ENCODE measurements at places on chromosomes 1 and 21. TPM values are rescaled to one million over a fixed set of nuclear protein-coding genes. Genes with fewer than 3 reads are reported as not detected.

The STRIP1 gene
- 38.0 TPM for polyA plus RNA-seq

The PEX14 gene
- 22.9 TPM for polyA plus RNA-seq

The MPL gene
- polyA plus RNA-seq: 0.54 TPM

The EBNA1BP2 gene
- 73.7 TPM for polyA plus RNA-seq

The PCP4 gene
- polyA plus RNA-seq: 6.0 TPM

The WNT2B gene
- polyA plus RNA-seq: 3.7 TPM

The KRTAP19-3 gene
- not detected for polyA plus RNA-seq

The EXTL1 gene
- 1.6 TPM for polyA plus RNA-seq

The VWA5B1 gene
- 1.1 TPM for polyA plus RNA-seq

The RORC gene
- not detected for polyA plus RNA-seq

GRCh38 chr21:45158491-45159423 lies 84.4 kb downstream of the ADARB1 start:
- no peak for DNase-seq

DNA sequence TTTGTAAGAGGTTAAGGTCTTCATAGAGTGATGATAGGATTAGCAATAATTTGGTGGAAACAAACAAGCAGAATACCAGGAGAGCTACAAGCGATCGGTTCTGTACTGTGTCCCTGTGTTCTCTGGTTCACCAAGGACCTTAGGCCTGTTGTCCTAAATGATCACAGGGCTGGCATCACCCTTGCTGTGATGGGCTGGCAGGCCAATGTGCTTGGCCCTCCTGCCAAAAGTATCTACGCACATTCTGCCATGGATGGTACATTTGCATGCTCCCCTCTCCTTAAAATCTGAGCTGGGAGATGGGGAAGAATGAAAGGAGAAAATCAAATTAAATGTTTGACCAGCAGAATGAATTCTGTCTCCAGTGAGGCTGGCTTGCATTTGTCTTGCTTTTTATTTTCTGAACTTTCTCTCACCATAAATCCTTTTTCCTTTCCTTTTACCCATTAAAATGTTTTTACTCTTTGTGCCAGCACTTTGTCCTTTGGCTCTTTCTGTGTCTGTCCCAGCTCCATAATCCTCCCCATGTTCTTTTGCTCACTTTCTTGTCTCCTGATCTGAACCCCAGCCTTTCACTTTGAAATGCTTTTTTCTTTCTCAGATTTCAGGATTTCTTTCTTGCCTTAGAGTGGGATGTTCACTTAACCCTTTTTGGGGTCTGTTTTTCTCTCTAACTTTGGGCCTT lies 51.7 kb downstream of the PBX1 start:
- no peak for DNase-seq

GRCh38 chr1:22872981-22873664 lies 99.5 kb downstream of the LACTBL1 start:
- DNase-seq: no peak

GRCh38 chr1:170414989-170415709 lies 116.8 kb upstream of the GORAB start:
- peak; percentile 5 for DNase-seq

GRCh38 chr1:78715181-78715661 lies 65.6 kb downstream of the IFI44 start:
- DNase-seq: no peak

DNA sequence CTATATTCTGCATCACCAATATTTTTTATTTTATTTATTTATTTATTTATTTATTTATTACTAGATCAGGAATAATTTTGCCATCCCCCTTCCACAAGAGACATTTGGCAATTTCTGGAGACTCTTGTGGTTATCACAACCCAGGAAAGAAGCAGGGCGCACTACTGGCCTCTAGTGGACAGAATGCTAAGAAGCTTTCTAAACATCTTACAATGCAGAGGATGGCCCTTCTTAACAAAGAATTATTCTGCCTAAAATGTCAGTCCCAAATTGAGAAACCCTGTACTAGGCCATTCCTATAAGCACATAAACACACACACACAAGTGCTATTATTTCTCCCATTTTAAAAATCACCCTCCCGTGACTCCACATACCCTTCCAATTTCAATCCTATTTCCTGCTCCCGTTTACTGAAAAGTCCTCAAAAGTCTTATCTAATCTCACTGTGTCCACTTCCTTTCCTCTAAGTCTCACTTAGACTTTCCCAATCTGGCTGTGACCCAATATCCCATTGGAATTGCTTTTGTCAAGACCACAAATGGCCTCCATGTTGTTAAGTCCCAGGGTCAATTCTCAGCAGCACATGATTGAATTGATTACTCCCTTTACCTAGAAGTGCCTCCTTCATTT lies 43.7 kb upstream of the RNF11 start:
- DNase-seq: peak; percentile 83

DNA sequence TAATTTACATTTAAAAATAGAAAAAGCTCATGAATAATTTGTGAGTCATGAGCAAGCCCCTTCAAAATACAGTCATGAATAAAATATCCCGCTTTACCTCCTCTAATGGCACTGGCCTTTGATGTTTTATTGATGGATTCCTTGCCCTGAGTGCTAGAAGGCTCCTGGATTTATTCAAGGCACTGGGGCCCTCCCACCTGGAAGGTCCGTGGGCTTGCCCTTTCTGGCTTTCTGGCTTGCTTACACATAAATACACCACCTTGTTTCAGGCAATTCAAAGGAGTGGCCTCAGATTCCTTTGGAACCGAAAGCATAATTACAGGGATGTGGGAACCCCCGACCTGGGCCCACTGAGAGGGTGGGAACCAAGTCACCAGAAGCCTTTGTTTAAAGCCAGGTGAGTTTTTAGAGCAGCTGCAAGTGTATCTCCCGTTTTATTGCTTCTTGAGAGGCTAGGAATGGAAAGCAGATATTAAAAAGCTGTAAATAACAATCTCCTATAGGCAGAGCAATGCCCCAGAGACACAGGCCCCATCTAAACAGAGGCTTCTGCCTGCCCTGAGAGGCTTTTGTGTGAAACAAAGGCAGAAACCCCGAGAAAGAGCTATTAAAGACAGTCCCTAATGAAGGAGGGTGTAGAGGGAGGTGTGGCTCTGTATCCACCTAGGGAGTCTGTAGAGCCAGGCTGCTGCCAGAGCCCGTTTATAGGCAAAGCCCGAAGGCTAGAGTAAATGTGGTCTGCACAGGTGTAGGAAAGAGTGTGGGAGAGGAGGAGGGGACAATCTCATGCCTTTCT lies 126.4 kb downstream of the FAM78B start:
- no peak for DNase-seq

- no peak for DNase-seq
Observed at GRCh38 chr1:197633447-197634078, 141.7 kb downstream of the DENND1B start.

- DNase-seq: no peak
Observed at GRCh38 chr1:84724128-84724860, 34.0 kb upstream of the SSX2IP start.

GRCh38 chr1:204493145-204493983 lies 1.2 kb downstream of the PIK3C2B start:
- peak; percentile 75 for DNase-seq

DNA sequence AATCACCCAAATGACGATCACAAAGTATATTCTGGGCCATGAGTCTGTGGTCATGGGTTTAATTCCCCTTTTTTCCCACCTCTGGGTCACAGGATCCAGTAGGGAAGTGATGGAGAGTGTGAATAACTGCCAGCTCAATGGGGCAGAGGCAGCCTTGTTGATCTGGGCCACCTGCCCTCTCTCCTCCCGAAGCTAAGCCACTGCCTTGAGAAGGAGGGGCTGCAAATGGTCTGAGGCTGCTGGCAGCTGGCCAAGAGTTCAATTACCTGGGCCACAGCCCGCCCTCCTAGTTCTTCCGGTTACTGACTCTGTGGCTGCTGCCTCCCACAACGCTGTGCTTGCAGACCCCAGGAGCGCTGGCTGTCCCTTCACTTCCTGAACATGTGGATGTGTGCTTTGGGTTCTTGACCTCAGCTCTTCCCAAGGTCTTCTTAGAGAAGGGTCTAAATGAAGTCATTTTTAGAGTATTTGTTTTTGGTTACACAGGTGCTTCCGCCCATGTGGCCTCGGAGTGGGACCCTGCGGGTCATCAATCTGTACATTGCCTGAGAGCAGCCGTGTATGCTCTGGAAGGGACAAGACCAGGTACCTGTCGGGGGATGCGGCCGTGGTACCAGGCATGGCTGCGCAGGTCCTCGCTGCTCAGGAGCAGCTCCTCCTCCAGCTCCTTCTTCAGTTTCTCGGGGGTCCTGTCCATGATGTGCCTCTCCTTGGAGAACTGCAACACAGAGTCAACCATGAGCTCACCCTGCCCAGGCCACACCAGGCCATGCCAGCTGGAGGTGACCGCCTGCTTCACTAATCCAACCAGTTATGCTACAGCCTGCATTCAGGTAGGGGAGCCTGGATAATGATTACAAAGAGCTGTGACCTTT lies 89.7 kb downstream of the BCAR3 start:
- peak; percentile 90 for DNase-seq

DNA sequence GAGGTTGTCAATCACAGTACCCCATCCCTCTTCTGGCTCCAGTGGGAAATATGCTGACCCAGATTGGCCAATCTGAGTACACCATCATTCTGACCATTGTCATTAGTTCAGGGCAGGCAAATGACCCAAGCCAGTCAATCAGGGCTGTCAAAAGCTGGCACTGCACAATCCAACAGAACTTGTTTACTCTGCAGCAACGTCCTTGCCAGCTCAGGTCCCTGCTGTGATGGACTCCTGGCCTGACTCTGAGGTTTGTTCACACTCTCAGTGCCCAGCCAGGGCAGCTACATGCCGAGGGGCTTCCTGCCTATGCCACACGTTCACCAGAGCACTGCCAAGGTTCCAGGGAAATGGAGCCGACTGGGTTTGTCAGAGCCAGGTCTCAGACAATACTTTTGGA lies 14.7 kb upstream of the OVAAL start:
- DNase-seq: no peak

DNA sequence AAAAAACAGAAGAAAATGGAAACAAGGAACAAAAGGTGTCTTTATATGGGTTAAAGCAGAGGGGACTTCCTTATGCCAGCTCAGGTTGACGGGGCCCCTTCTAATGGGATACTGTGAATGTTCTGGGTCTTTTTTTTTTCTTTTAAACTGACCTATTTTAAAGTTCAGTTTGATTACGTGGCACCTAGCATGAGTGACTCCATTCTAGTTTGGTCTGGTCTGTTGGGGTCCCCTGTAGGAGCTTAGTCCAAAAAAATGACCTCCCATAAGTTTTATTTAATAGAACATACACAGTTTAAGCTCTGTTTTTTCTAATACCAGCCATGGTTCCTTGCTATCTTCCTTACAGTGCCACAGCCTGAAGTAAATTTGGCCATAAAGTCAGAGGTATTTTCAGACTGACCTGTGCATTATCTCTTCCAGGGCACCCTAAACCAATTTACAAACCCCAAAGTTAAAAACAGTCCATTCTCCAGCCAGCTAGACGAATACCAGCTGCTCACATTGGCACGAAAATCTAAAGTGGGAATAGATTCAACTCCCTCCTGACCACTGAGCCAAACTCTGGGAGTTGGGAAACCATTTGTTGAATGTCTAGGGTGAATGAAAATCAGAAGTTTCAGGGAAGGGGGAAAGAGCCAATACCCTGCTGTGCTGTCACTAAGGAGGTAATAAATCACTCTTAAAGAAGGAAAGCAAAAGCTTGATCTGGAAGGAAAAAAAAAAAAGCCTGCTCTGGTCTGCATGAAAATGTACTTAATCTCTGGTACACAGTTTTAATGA lies 42.4 kb downstream of the AKNAD1 start:
- no peak for DNase-seq

GRCh38 chr1:31218705-31219104 lies 21.0 kb downstream of the NKAIN1 start:
- DNase-seq: no peak

DNA sequence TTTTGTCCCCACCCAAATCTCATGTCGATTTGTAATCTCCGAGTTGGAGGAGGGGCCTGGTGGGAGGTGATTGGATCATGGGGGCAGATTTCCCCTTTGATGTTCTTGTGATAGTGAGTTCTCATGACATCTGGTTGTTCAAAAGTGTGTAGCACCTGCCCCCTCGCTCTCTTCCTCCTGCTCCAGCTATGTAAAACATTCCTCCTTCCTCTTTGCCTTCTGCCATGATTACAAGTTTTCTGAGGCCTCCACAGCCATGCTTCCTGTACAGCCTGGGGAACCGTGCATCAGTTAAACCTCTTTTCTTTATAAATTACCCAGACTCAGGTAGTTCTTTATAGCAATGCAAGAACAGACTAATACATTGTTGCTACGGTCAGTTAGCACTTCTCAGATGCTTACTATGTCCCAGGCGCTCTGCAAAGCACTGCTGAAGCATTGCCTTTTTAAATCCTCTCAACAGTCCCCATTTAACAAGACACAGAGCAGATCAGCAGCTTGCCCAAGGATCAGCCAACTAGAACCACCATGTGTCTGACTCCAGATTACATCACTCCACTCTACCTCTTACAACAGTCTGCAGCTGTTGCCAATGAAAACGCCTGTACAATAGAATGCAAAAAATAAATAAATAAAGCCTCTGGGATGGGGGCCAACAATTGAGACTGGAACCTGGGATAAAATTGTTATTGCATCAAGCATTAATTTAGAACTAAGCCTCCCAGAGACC lies 52.4 kb upstream of the USP1 start:
- DNase-seq: peak; percentile 72

DNA sequence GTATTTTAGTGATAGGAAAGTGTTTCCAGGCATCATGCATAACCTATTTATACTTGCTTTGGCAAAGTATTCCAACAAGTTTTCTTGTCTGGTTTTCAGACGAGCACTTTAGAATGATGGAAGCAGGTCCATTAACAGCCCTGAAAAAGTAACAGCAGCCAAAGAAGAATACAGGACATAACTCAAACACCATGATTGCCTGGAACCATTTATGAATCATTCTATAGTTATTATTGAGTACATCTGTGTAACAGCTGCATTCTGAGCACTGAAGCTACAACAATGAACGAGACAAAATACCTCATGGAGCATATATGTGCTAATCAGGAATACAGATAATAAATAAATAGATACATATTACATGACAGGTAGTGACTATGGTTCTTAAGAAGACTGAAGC lies 12.6 kb downstream of the IL10RB start:
- no peak for DNase-seq

GRCh38 chr1:164836614-164837018 lies 277.6 kb downstream of the PBX1 start:
- DNase-seq: no peak

DNA sequence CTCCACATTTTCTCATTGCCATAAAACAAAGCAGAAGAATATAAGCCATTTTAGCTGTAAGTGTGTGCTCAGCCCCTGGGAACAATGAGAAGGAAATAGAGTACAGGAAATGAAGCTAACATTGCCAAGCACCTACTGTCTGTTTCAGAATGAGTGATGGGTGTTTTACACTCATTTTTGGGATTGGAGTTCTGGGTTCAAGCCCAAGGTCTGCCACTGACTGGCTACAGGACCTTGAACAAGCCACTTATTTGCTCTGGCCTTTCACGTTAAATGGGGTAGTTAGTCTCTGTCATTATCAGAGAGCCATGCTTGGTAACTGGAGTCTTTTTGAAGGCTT lies 80.7 kb upstream of the KAZN start:
- no peak for DNase-seq

GRCh38 chr1:212667223-212668139 lies 32.2 kb downstream of the BATF3 start:
- peak; percentile 64 for DNase-seq

All from hepatocyte (in vitro differentiated cells).